Prostate gland (tissue), 2 donors: ENCODE measurements at places on chromosomes 5 and 9.

DNA sequence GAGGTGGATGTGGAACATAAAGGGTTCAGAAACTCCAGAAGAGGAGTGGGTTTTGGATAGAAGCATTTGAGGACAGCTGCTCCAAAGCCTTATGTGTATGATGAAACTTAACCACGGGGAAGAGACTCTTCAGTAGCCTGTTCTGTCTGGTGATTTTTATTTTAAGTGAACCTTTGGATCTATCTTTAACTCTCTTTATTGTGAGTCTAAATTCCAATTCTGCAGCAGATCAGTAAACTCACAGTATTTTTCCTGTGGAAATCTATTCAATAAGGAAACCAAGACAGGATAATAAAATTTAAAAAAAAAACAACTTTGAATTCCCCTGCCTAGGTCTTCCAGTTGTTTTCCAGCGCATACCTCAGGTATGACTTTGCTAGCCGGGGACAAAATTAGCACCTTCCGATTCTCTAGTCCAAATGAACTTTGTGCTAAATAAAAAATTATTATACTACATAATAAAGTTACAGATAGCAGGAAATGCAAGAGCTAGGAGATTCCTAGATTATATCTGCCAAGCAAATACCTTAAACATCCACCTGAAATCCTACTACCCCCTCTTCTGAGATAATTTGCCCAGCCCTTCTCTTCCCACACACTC lies 101.9 kb downstream of the NLN start:
- DNase-seq, result no peak

GRCh38 chr5:86074297-86074696 lies 543.4 kb upstream of the COX7C start:
- DNase-seq, result no peak

GRCh38 chr5:139645430-139645871 lies 2.7 kb upstream of the CXXC5 start:
- DNase-seq, result no peak

DNA sequence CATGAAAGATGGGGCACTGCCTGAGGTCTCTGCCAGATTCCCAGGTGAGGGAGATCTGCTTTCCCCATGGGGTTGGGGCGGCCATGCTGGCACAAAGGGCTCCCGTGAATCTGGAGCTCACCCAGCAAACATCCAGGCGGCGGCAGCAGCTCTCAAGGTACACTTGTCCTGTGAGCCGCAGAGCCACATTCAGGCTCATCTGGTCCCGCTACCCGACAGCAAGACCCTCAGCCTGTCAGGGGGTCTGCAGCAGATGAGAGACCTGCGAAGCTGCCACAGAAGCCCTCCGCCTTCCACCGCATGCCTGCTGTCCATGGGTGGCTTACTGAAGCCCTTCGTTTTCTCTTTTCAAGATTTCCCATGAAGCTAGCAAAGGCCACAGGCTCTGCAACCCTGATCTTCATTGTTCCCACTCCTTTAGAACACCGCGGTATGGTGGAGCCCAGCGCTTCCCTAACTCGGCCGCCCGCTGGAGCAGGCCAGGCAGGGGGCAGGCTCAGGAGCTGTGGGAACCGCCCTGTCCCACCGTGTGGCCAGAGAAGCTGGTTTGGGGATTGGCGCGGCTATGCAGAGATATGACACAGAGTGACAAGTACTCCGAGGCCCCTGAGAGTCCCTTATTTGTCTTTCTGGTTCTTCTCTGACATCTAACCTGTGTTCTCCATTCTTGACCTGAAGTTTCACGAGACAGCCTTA lies 8.8 kb downstream of the LRRC14B start:
- DNase-seq, result no peak

DNA sequence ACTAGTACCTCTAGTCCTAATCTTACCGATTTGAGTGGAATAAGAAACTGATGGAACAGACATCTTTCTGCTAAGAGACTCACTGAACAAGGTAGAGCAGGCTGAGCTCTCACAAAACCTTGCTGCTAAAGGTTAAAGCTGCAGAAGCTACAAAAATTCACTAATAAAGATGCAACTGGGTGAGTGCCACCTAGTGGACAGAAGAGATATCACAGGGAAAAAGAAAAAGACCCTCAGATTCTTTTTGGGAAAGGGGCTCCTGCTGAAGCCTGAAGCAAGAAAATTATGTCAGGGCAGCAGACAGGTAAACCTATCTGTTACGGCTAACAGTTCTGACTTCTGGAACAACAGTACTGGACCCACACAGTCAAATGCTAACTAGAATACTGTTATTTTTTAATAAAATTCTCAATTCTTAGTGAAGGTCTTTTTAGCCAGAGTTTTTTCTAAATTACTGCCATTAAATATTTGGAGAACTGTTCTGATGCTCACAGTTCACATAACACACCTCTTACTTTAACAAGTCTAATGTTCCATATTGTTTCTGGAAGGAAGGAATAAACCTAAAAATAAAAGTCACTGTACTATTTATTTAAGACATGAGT lies 51.2 kb downstream of the DIAPH1 start:
- DNase-seq, result no peak

DNA sequence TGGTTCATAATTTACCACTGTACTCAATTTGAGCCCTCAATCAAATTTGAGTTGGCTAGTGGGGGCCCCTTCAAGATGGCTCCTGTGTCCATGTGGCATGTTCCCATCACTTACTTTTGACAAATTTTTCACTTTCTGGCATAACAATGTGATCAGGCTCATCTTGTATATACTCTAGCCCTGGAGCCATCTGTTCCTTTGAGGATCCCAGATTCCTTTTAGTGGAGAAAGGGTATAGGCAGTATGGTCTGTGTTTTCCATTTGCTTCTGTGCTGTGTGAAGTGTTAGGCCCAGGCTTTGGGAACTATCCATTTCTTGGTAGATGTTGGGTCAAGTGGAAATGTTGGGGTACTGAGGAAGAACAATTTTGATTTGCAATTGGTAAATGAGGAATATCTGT lies 45.7 kb downstream of the SH3GL2 start:
- DNase-seq, result no peak
